ENCODE measurements at places on chromosomes 12 and 14. TPM values are rescaled to one million over a fixed set of nuclear protein-coding genes. Genes with fewer than 3 reads are reported as not detected.
A peak's percentile ranks its signal among the peaks of the same experiment; 100 is the strongest.

Gene TBX5
- 4.9 TPM for total RNA-seq

Gene CCDC175
- total RNA-seq = not detected

Gene KRT76
- total RNA-seq = not detected

Gene AHNAK2
- 18.3 TPM for total RNA-seq

Gene ARMH4
- 2.4 TPM for total RNA-seq

Gene POP5
- 39.3 TPM for total RNA-seq

Gene TPH2
- not detected for total RNA-seq

Gene CD9
- 198 TPM for total RNA-seq

Gene RILPL1
- 8.6 TPM for total RNA-seq

Gene DDIT3
- 51.8 TPM for total RNA-seq

DNA sequence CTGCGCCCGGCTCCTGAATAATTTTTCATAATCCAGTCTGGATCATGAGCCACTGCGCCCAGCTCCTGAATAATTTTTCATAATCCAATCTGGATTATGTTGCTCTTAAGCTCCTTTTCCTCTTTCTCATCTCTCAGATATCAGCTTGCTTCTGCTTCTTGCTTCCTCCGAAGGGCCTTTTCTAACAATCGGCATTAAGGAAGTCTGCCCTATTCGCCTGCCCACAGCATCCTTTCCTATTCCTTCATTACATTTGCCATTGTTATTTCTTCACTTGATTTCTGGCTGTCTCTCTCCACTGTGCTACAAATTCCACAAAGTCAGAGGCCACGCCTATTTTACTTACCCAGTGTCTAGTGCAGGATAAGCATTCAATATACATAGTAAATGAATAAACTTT lies 83.5 kb downstream of the TTC7B start:
- no peak for DNase-seq
- H3K36me3 ChIP-seq = no peaks in the 10 kb centered on the region
- H3K4me1 ChIP-seq = peaks cover 4% of the 10 kb centered on the region
- H3K4me3 ChIP-seq = no peak overlapping the region
- no peaks in the 10 kb centered on the region for H3K27me3 ChIP-seq
- H3K27ac ChIP-seq = no peak overlapping the region

DNA sequence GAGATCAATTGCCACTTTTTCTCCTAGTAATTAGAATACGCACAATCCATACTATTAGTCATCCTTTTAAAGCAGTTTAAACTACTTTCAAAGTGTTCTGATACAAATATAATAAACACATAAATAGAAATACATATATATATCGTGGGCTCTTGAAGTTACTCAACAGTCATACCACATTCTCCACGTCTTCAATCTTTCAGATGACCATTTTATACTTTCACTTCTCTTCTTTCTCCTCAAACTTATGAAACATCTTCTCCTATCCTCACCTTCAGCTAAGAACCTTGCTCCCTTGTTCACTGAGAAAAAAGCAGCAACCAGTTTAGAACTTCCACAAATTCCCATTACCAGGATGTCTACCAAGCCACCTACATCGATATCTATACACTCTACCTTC lies 19.2 kb downstream of the CEP290 start:
- H3K4me1 ChIP-seq = no peaks in the 10 kb centered on the region
- no peak for DNase-seq
- H3K4me3 ChIP-seq = no peak overlapping the region
- no peaks in the 10 kb centered on the region for H3K36me3 ChIP-seq
- H3K27me3 ChIP-seq = no peaks in the 10 kb centered on the region

GRCh38 chr12:77830583-77831351 lies at the start of gene NAV3:
Gene NAV3, plus strand, starts transcription at chr12:77830894. Its CDS starts 568 bp downstream, at chr12:77831462.
- no peak for DNase-seq
- H3K36me3 ChIP-seq = no peaks in the 10 kb centered on the region
- no peaks in the 10 kb centered on the region for H3K27me3 ChIP-seq
- no peaks in the 10 kb centered on the region for H3K4me1 ChIP-seq
- H3K27ac ChIP-seq = peak within 1 kb of the TSS; percentile 14
- H3K4me3 ChIP-seq = peak within 1 kb of the TSS; percentile 6

- H3K4me1 ChIP-seq = no peaks in the 10 kb centered on the region
- H3K27me3 ChIP-seq = no peaks in the 10 kb centered on the region
- no peaks in the 10 kb centered on the region for H3K36me3 ChIP-seq
- peak overlapping the region; percentile 66 for H3K27ac ChIP-seq
Observed at GRCh38 chr12:7091660-7092228, 501 bp downstream of the C1R start.

DNA sequence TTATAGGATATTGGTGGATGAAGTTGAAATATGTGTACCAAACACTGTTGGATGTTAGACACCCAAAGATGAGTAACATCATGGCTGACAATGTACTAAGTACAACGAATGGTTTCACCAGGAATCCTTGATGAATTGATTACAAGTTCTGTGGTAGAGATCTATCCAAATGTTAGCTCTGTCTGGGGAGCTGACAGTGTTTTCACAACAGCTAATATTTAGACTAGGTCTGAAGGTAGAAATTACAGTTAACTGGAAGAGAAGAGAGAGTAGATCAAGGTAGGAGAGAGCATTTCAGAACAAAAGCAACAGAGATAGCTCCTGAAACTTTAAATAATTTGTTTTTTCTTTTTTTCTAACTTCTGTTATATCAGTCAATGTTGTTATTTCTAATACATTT lies 44.9 kb downstream of the DERA start:
- H3K27ac ChIP-seq = no peak overlapping the region
- H3K36me3 ChIP-seq = no peaks in the 10 kb centered on the region
- no peaks in the 10 kb centered on the region for H3K4me1 ChIP-seq
- no peak overlapping the region for H3K4me3 ChIP-seq

GRCh38 chr12:119964929-119965328 lies 24.1 kb upstream of the BICDL1 start:
- no peak overlapping the region for H3K4me3 ChIP-seq
- no peaks in the 10 kb centered on the region for H3K36me3 ChIP-seq
- H3K4me1 ChIP-seq = no peaks in the 10 kb centered on the region
- DNase-seq = no peak
- H3K27me3 ChIP-seq = no peaks in the 10 kb centered on the region

DNA sequence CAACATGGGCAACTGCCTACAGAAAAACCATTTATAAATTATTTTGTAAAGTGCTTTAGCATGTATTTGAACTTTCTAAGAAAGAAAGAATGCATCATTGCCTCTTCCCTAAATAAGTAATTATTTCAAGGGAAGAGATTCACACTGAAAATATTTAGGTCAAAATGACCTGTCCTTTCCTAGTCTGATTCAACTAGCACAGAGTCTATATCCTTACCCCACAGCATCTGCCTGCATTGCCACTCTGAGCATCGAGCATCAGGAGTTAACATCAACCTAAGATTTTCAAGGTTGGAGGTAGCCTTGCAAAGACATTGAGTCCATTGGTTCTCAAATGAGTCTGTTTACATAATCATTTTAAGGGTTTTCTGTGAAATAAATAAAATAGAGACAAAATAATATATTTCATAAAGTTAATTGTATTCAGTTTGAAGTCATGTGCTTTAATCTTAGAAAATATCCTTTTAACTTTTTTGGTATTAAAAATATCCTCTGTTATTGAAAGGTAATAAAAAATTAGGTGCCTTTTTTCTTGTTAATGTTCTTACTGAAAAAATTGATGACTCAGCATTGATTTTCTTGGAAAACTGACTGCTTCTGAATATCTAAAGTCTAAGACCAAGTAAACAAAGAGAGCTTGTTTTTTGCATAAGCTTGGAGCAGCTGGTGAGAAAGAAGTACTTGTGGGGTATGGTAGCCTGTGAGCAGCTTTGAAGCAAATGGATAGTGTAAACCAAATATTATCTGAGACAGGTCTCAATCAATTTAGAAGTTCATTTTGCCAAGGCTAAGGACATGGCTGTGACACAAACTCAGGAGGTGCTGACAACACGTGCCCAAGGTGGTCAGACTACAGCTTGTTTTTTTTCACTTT lies 269.0 kb upstream of the CLEC14A start:
- H3K4me1 ChIP-seq = no peaks in the 10 kb centered on the region
- H3K27me3 ChIP-seq = no peaks in the 10 kb centered on the region
- H3K36me3 ChIP-seq = no peaks in the 10 kb centered on the region
- H3K27ac ChIP-seq = no peak overlapping the region
- no peak for DNase-seq

DNA sequence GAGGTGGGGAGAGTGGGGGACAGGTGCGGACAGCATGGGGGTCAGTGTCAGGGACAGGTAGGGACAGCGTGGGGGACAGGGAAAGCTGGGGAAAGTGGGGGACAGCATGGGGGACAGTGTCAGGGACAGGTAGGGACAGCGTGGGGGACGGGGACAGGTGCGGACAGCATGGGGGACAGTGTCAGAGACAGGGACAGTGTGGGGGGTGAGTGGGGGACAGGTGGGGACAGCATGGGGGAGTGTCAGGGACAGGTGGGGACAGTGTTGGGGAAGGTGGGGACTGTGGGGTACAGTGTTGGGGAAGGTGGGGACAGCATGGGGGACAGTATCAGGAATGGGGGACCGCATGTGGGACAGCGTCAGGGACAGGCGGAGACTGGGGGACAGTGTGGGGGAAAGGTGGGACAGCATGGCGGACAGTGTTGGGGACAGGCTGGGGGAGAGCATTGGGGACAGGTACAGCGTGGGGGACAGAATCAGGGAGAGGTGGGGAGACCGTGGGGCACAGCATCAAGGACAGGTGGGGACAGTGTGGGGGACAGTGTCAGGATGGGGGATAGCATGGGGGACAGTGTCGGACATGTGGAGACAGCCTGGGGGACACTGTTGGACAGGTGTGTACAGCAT lies 96.1 kb downstream of the TMEM121 start:
- no peak overlapping the region for H3K27ac ChIP-seq
- H3K27me3 ChIP-seq = no peaks in the 10 kb centered on the region
- no peak for DNase-seq
- no peaks in the 10 kb centered on the region for H3K4me1 ChIP-seq

DNA sequence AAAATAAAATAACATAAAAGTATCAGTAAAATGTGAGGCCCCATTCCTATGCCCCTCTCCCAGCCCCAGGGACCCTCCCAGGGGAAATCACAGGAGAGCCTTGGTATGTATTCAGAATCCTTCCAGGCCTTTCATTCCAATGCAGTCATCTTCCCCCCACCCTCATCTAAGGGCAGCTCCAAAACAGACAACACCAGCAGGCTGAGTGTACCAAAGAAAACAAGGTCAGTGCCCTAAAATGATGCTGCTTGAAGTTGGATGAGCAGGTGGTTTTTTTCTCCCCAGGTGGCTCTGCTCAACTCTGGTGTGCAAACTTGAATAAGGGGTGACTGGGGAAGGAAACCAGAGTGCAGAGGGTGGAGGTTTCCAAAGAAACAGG lies 56.2 kb downstream of the TSPAN9 start:
- no peaks in the 10 kb centered on the region for H3K36me3 ChIP-seq
- H3K27me3 ChIP-seq = no peaks in the 10 kb centered on the region
- no peak overlapping the region for H3K27ac ChIP-seq
- no peak overlapping the region for H3K4me3 ChIP-seq

DNA sequence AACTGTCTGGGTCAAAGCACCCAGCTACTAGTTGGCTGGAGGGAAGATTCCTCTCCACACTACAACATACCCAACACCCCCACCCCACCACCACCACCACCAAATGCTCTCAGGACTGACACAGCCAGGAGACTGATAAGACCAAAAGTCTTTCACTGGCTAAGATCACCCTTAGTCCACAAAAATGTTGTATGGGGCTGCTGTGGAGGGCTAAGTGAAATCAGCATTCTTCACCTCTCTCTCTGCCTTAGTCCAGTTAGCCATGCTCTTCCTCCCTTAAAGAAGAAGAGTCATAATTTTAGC lies 106.2 kb downstream of the NUAK1 start:
- no peaks in the 10 kb centered on the region for H3K36me3 ChIP-seq
- H3K4me3 ChIP-seq = no peak overlapping the region
- DNase-seq = no peak

- H3K27me3 ChIP-seq = no peaks in the 10 kb centered on the region
- no peaks in the 10 kb centered on the region for H3K36me3 ChIP-seq
- no peak overlapping the region for H3K27ac ChIP-seq
- H3K4me3 ChIP-seq = no peak overlapping the region
Observed at GRCh38 chr14:106837870-106838269, 1311.5 kb downstream of the TMEM121 start.

- H3K36me3 ChIP-seq = no peaks in the 10 kb centered on the region
- no peaks in the 10 kb centered on the region for H3K4me1 ChIP-seq
- H3K27ac ChIP-seq = no peak overlapping the region
- no peaks in the 10 kb centered on the region for H3K27me3 ChIP-seq
Observed at GRCh38 chr12:65263777-65264176, 14.7 kb upstream of the MSRB3 start.

DNA sequence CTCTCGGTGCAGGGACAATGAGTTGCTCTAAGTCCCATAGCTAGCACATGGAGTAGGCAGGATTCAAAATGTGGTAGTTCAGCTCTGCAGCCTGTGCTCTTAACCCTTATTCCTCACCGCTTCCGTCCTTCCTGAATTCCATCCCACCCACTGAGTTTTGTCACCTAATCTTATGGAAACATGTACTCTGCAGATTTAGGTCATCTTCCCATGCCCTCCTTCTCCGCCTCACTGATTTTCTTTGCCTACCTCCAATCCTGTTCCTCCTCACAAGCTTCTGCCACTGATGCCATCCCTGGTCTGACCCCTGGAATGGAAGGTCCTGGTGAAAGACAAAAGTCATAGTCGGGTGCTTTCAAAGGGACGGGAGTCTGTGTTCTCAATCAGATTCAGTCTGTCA lies 46.5 kb upstream of the ABCC9 start:
- no peaks in the 10 kb centered on the region for H3K36me3 ChIP-seq
- no peaks in the 10 kb centered on the region for H3K4me1 ChIP-seq
- H3K27me3 ChIP-seq = no peaks in the 10 kb centered on the region
- no peak overlapping the region for H3K4me3 ChIP-seq
- H3K27ac ChIP-seq = no peak overlapping the region
- no peak for DNase-seq

GRCh38 chr12:44000309-44000952 lies 164.6 kb downstream of the TMEM117 start:
- H3K4me3 ChIP-seq = no peak overlapping the region
- H3K36me3 ChIP-seq = no peaks in the 10 kb centered on the region
- no peaks in the 10 kb centered on the region for H3K4me1 ChIP-seq
- no peaks in the 10 kb centered on the region for H3K27me3 ChIP-seq
- H3K27ac ChIP-seq = no peak overlapping the region
- no peak for DNase-seq

- no peak overlapping the region for H3K27ac ChIP-seq
- no peaks in the 10 kb centered on the region for H3K27me3 ChIP-seq
- no peaks in the 10 kb centered on the region for H3K36me3 ChIP-seq
- no peak for DNase-seq
Observed at GRCh38 chr12:92469837-92470236, 233.0 kb upstream of the PLEKHG7 start.

DNA sequence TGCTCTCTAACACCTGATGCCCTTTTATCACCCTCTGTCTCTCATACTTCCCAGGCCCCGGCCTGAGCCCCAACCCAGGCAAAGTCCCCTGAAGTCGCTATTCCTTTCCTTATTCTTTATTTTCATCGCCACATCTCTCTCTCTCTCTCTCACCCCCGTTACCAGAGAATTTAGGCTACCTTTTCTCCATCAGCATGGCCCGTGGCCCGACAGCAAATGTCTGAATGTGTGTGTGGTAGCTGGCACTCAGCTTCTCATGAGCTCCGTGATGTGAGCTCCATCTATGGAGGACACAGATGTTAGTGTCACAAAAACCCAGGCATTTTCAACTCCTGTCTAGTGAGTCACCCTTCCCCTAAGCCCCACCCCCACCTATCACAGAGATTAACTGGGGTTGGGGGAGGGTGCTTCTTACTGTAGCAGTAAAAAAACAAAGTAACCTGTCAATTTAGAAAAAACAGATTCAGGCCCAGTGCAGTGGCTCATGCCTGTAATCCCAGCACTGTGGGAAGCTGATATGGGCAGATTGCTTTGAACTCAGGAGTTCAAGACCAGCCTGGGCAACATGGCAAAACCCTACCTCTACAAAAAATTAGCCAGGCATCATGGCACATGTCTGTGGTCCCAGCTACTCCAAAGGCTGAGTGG lies 53.8 kb downstream of the VCPKMT start:
- peak overlapping the region; percentile 63 for H3K27ac ChIP-seq
- peaks cover 12% of the 10 kb centered on the region for H3K4me1 ChIP-seq
- H3K36me3 ChIP-seq = no peaks in the 10 kb centered on the region
- no peak for DNase-seq
